Vein endothelial cell (primary cell): ENCODE measurements at places on chromosomes 6 and 20. TPM values are rescaled to one million over a fixed set of nuclear protein-coding genes. Genes with fewer than 3 reads are reported as not detected.

IPCEF1 gene
- 0.96 and 2.3 TPM in 2 replicates for total RNA-seq

BEND6 gene
- total RNA-seq: 0.19 and 0.33 TPM in 2 replicates

CCN6 gene
- total RNA-seq: not detected in 2 replicates

MYL9 gene
- 7.6 and 13.1 TPM in 2 replicates for total RNA-seq

METTL24 gene
- not detected in 2 replicates for total RNA-seq
